Right lung (tissue), 10 donors: ENCODE measurements at places on chromosomes 12 and 14. TPM values are rescaled to one million over a fixed set of nuclear protein-coding genes. Genes with fewer than 3 reads are reported as not detected.

DNA sequence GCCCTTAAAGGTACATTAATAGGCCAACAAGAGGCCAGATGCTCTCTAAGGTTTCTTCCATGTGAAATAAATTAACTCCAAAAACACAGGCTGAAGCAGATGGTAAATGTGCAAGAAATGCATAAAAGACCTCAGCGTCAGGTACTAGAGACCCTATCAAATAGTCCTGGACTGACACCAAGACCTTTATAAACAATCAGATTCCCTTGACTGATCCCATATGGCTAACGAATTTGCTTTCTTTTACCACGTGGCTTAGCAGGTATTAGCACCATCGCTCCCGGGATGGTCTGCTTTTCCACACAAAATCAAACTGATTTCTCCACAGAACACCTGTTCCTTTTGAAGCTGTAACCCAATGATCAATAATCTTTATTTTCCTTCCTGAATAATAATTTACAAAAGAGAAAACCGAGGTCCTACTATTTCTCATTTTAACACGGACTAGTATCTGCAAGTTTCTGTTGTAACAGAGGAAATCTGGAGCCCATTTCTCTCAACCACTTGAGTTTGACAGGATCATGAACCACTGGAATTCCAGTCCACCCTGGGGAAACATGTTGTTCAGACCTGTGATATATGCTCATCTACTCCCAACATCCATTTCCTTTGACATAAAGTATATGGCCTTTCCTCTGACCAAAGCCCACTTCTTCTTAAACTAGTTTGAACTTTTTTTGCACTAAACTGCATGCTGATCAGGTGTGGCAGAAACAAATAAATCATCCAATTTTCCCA lies 48.2 kb upstream of the DAAM1 start:
- no peak for DNase-seq

- DNase-seq: peak; percentile 14
Observed at GRCh38 chr14:77204459-77204771, 22.8 kb downstream of the TMEM63C start.

GRCh38 chr14:102235275-102235897 lies 69.6 kb downstream of the MOK start:
- DNase-seq: peak; percentile 58

DNA sequence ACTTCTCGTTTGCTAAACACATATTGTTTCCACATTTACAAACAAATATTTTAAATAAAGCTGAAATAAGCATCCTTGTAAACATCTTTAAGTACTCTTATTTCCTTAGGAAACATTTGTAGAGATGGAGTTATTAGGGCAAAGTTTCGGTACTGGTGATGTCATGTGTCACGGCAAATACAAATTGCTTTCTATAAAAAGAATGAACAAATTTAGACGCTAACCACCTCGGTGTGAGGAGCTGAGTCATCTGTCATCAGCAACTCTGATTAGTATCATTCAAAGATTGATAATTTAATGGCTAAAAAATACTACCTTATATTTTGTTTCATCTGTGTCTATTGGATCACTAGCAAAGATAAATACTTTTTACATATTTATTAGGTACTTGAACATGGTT lies 982.0 kb downstream of the VRK1 start:
- DNase-seq: no peak

DNA sequence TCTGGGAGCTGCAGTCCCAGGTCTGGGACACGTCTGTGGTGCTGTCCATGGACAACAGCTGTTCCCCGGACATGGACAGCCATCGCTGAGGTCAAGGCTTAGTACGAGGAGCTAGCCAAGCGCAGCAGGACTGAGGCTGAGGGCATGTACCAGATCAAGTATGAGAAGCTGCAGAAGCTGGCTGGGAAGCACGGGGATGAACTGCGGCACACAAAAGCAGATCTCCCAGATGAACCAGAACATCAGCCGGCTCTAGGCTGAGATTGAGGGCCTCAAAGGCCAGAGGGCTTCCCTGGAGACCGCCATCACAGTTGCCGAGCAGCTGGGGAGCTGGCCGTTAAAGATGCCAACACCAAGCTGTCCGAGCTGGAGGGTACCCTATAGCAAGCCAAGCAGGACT lies 375.3 kb downstream of the SEC23A start:
- DNase-seq: no peak

The TSFM gene
- 35.6 TPM for polyA plus RNA-seq

The B4GALNT3 gene
- polyA plus RNA-seq: 2.2 TPM

The CD27 gene
- 1.7 TPM for polyA plus RNA-seq
